Stimulated activated CD8-positive, alpha-beta memory T cell treated with anti-CD3 and anti-CD28 coated beads, Interleukin-4, amount 100 ng/mL, for 1 hour (primary cell): ENCODE measurements at places on chromosomes 4 and X.

GRCh38 chrX:134737061-134737460 lies 78.8 kb upstream of the PLAC1 start:
- DNase-seq, result no peak

- DNase-seq, result no peak
These were observed 7.4 kb upstream of the BRS3 start for GRCh38 chrX:136480383-136480782.

DNA sequence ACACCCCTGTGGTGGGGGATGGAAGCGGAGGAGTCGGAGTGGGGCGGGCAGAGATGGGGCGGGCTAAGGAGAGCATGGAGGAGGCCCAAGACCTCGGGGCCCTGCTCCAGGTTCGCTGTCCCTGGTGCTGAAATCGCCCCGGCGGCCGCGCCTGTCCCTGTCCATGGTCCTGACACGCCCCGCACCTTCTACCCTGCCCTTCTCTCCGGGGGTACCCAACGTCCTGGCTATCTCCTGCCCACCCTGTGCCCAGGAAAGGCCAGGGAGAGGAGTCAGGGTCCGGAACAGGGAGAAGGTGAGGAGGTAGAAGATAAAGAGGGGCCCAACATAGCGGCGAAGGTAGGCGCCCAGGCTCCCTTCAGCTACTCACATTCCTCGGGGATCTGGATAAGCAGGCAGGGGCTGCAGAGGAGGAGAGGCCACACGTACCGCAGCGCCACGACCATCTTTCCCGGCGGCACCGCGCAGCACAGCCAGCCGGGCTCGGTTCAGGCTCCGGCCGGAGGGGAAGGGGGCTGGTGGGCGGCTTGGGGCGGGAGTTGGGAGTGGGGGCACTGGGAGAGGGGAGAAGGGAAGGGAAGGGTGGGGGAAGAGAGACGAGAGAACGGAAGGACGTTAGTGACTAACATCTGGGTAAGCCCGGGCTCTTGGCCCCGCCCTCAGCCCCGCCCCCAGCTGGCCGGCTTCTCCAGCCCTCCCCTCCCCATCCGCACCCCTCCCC lies 10.4 kb downstream of the L1CAM start:
- DNase-seq, result peak; percentile 45

DNA sequence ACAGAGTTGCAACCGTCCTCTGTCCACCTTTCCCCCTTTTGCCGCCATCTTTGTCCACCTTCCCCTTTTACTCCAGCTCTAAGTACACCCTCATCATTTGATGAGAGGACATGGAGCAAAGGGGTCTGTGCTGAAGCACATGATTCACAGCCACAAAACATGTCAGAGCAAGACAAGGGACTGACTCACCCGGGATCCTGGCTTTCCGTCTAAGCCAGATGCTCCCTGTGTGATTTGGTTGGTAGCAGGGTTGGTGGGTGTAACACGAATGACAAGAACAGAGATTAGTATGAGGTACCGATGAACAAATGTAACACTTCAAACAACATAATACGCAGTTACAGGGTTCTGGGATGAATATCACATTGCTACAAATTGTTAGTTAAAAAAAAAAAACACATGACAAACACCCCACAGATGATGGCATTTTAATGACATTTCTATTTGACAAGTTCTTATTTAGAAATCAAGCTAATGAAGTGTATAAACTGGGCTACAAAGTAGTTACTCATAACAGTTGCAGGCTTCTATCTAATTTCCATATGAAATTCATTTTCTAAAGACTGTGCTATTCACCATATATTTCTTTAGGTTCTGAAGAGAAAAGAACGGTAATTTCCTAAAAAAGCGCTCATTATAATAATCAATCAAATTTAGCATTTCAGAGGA lies 71.4 kb upstream of the ETNPPL start:
- DNase-seq, result no peak

DNA sequence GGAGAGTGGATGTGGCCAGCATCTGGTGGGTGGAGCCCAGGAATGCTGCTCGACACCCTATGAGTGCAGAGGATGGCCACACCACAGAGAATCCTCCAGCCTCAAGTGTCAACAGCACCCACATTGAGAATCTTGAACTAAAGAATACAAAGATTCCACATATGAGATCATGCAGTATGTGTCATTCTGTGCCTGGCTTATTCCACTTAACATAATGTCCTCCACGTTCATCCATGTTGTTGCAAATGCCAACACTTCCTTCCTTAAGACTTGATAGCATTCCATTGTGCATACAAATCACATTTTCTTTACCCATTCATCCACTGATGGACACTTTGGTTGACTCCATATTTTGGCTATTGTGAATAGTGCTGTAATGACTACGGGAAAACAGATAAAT lies 145.8 kb downstream of the PRKX start:
- no peak for DNase-seq

- no peak for DNase-seq
These were observed 253.5 kb downstream of the PCDH10 start for GRCh38 chr4:133402616-133403015.

GRCh38 chrX:38804682-38805431 lies 3.6 kb downstream of the MID1IP1 start:
- no peak for DNase-seq

- no peak for DNase-seq
These were observed 174.3 kb upstream of the POU3F4 start for GRCh38 chrX:83333813-83334212.

- no peak for DNase-seq
These were observed 7.6 kb upstream of the SYTL5 start for GRCh38 chrX:37998586-37999262.

GRCh38 chrX:15207384-15207783 lies 62.5 kb downstream of the ASB9 start:
- no peak for DNase-seq

GRCh38 chr4:179447308-179447707 lies 2005.1 kb upstream of the AGA start:
- no peak for DNase-seq

- DNase-seq, result no peak
These were observed 106.4 kb downstream of the PHKA2 start for GRCh38 chrX:18877469-18877868.

DNA sequence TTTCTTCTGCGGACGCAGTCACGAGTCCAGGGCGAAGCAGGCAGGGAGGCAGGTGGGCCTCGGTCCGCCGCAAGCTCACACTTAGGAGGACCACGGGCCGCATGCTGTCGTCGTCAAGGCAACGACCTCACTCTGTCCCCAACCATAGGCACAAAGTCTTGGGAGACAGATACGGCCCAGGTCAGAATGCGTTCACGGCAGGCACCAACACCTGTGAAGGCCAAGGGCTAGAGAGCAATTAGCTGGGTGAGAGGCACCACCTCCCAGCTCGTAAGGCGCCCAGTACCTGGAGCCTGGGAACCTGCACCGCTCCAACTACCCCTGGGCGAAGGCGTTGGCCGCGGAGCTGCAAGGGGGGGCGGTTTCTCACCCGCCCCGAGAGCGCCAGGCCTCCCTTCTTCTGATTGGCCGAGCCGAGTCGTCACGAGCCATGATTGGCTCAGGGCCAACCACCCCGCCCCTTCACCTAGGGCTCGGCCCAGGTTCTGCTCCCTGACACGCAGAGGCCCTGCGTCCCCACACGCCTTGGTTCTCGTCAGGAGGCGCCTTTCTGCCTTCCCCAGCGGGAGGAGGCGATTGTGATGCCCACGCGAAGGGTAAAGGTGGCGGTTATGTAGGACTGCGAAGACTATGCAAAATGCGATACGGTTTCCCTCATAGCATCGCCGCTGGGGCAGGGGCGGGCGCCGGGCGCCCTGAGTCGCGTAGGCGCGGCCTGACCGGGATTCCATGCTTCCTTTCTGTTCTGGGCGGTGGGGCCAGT lies at the start of gene CDKL2:
TSS of gene CDKL2 (minus strand) at position 355 of the 763 bp plus-strand sequence. CDS start 4,540 bp downstream, outside the sequence.
- DNase-seq, result peak; percentile 91

DNA sequence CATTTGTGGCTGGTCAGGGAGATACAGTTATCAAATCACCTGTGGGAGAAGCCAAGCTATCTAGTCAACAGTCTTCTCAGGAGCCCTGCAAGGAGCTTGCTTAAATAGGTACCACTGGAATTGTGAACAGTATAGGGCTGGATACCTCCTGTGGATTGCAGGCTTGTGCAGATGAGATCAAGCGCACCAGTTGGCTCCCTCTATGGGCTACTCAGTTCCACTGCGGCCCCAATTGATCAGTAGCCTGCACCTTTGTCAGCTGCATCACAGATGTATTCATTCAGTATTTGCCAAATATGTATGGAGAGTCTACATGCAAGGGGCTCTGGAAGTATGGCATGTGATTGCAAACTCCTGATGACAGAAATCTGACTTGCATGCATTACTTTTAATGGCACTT lies 28.6 kb downstream of the TEX13A start:
- no peak for DNase-seq
